ENCODE measurements at places on chromosomes 4 and X.

- DNase-seq = no peak
These were observed 24.3 kb upstream of the PGM2 start for GRCh38 chr4:37802068-37802666.

DNA sequence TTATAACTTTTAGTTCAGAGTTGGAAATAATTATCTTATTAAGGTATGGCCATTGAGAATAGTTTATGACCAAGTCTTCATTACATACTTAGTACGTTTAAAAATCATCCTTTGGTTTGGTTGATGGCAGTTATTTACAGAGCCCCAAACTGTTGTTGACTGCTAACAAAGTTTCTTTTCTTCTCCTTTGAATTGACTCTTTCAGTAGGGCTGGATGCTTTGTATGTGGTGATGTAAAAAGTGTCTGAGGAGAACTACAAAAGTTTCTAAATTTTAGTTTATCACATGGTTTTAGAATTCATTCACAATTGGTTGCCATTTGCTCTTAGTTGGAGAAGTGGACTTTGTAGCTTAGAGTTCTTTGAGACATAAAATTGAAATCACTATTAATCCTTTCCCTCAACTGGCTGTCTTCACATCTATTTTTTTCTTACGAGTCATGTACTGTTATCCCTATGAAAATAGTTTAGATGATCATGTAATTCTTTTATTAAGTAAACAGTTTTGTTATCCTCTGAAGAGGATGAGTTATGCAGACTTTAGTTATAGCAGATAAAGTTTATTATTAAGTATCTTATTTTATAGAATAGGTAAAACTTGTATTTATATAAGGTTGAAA lies 14.8 kb downstream of the PTPN13 start:
- no peak for DNase-seq

GRCh38 chr4:139453041-139453370 lies 915 bp upstream of the RAB33B start:
- DNase-seq = no peak

GRCh38 chr4:89119836-89120235 lies 8.5 kb downstream of the TIGD2 start:
- no peak for DNase-seq

- DNase-seq = no peak
These were observed 192.2 kb upstream of the LEF1 start for GRCh38 chr4:108360754-108361445.

Measured in stimulated activated CD4-positive, alpha-beta T cell treated with anti-CD3 and anti-CD28 coated beads, Interleukin-4, amount 100 ng/mL, for 1 hour (primary cell).